H9 (cell line): ENCODE measurements at places on chromosomes 13 and 19. TPM values are rescaled to one million over a fixed set of nuclear protein-coding genes. Genes with fewer than 3 reads are reported as not detected.

AP3D1 gene
- 142 and 147 TPM in 2 replicates for total RNA-seq

ZNF547 gene
- 3.5 and 3.8 TPM in 2 replicates for total RNA-seq

APOC4 gene
- not detected in 2 replicates for total RNA-seq

ZNF579 gene
- 19.9 and 21.5 TPM in 2 replicates for total RNA-seq

GRCh38 chr13:32016119-32016518 is 15.5 kb upstream of the FRY start:
- no peaks in the 10 kb centered on the region for H3K27me3 ChIP-seq
- H3K36me3 ChIP-seq = no peaks in the 10 kb centered on the region
- H3K4me3 ChIP-seq = no peak overlapping the region
- DNase-seq = no peak
- H3K4me1 ChIP-seq = no peaks in the 10 kb centered on the region; the same call in 1 of the 2 replicates

- H3K4me1 ChIP-seq = no peaks in the 10 kb centered on the region
- H3K27ac ChIP-seq = no peak overlapping the region
- H3K4me3 ChIP-seq = no peak overlapping the region
- no peak for DNase-seq
- H3K27me3 ChIP-seq = no peaks in the 10 kb centered on the region
Observed at GRCh38 chr13:64255988-64256387, 2840.3 kb upstream of the PCDH20 start.

NUMBL gene
- 32.6 and 34.5 TPM in 2 replicates for total RNA-seq

CGB8 gene
- 0.39 TPM in 1 of 2 replicates, not detected in the other for total RNA-seq
